ENCODE measurements at places on chromosomes 2 and 18. TPM values are rescaled to one million over a fixed set of nuclear protein-coding genes. Genes with fewer than 3 reads are reported as not detected.
A peak's percentile ranks its signal among the peaks of the same experiment; 100 is the strongest.

DNA sequence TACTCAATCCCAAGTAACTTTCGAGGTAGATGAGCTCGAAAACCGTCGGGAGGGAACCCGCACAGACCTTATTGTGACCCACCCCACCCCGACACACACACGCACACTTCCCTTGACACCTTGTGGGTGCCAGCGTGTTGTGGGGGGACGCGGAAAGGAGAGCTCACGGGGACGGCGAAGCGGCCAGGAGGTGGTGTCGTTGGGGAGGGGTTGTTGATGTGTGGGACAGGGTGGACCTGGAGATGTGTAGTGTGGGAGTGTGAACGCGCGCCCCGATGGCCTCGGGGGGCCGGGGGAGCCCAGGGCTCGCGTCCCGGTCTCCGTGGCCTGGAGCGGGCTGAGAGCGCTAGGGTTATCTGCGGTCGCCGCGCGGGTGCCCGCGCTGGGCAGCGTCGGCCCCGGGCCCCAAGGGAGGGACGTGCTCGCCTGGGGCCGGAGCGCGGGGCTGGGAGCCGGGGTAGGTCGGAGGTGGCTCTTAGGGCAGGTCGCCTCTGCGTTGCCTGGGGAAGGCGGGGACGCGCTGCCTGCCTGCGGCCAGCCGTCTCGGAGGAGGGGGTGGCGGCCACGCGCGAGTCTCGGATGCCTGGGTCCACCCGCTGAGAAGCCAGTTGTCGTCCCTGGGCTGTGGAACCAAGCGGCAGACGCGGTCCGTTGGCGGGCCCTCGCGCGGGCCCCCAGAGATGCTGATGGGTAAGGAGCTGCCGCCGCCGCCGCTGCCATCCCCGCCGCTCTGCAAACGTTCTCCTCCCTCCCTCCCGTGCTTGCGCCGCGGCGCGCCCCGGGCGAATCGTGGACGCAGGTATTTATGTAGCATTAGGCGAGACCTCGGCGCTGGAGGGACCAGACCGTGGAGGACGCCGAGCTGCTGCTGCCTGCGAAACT lies 1.6 kb downstream of the KLHL29 start:
- DNase-seq = no peak

DNA sequence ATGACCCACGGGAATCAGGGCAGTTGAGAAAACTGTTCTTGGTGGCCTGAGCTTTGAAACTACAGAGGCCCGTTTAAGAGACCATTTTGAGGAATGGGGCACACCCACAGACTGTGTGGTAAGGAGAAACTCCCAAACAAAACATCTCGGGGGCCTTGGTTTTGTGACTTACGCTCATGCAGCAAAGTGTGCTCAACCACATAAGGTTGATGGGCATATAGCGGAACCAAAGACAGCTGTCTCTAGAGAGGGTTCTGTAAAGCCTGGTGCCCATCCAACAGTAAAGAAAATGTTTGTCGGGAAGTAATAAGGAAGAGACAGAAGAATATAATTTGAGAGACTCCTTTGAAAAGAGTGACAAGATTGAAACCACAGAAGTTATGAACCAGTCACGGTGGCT lies 5.4 kb downstream of the MRO start:
- no peak for DNase-seq

The IL18RAP gene
- 0.52 TPM for total RNA-seq

The NGEF gene
- 41.4 TPM for total RNA-seq

DNA sequence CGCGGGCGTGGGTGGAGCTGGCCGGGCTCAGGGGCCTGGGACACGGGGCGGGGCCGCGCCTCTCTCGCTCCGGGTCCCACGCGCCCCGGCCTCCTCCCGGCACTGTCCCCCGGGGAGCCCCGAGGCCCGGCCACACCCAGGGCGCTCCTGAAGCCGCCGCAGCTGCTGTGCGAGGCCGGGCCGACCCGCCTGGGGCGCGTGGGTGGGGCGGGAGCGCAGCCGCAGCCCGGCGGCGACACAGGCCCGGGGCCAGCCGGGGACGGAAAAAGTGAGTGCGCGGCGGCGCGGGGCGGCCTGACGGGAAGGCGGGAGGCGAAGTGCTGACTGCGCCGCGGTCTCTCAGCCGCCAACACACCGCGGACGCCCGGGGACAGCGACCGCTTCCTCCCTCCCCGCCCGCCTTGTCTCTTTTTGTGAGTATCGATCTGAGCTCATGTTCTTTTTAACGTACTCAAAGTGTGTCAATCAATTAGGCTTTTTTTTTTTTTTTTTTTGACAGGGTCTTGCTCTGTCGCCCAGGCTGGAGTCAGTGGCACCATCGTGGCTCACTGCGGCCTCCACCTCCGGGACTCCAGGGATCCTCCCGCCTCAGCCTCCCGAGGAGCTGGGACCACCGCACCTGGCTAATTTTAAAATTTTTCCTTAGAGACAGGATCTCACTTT lies 14.5 kb downstream of the PDCD1 start:
- DNase-seq = peak; percentile 84

DNA sequence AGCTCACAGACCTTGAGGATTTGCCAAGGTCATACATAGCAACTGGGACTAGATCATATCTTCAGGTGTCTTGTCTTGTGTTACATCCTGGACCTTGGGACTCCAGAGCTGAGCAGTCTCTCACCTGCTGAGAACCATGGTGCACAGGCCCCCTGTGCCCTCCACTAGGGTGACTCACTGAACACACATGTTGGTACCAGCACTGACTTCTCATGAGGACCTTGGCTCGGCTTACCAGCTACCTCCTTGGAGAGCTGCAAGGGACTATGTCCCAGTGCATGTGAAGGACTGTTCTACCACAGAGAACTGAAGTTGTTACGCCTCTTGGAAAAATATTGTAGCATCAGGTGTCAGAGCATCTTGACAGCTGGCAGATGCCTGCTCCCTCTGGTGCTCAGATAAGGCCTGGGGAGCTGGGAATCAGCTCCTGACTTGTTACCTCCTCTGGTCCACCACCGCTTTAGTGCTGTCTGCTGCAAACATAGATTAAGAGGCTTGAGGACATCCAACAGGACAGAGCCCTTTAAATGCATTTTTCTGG lies 72.1 kb downstream of the WDSUB1 start:
- no peak for DNase-seq

The CEBPZ gene
- 36.9 TPM for total RNA-seq

The CFAP65 gene
- 0.39 TPM for total RNA-seq

GRCh38 chr2:63425606-63426005 lies 162.7 kb downstream of the WDPCP start:
- no peak for DNase-seq

The SALL3 gene
- total RNA-seq = not detected

The TMEFF2 gene
- 0.50 TPM for total RNA-seq

The UGT1A4 gene
- total RNA-seq = 2.2 TPM

The TACR1 gene
- 0.34 TPM for total RNA-seq

- DNase-seq = no peak
Measured at GRCh38 chr2:95061119-95061512, 35.6 kb downstream of the MAL start.

- DNase-seq = no peak
Measured at GRCh38 chr18:34818064-34818463, 108.0 kb downstream of the DTNA start.

DNA sequence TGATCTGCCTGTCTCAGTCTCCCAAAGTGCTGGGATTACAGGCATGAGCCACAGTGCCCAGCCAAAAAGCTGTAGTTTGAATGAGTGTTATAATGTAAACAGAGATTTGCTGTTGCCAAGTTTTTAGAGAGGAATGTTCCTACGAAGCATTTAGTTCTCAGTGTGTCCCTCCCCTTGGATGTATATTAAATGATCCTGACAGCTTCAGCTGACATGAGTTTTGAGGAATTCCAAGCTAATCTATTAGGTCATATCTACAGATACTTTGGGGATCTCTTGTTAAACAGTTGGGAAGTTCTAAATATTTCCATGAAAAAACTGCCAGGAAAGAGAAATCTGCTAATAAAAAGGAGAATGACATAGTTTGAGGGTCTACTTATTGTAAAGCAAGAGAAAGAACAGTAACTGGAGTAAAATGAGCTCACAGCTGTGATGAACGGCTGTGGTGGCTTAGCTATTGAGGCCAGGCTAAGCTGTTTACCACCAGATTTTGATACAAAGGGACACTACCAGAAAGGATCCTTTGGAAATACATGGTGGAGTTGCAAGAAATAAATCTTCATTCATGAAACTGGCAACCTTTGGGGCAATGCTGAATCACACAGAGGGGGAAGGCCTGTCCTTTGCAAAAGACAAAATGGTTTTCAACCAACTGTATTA lies 2.6 kb upstream of the STON1 start:
- DNase-seq = no peak

- no peak for DNase-seq
Measured at GRCh38 chr2:223797811-223798721, 39.3 kb downstream of the AP1S3 start.

- DNase-seq = no peak
Measured at GRCh38 chr2:167398873-167399272, 510.6 kb downstream of the XIRP2 start.

DNA sequence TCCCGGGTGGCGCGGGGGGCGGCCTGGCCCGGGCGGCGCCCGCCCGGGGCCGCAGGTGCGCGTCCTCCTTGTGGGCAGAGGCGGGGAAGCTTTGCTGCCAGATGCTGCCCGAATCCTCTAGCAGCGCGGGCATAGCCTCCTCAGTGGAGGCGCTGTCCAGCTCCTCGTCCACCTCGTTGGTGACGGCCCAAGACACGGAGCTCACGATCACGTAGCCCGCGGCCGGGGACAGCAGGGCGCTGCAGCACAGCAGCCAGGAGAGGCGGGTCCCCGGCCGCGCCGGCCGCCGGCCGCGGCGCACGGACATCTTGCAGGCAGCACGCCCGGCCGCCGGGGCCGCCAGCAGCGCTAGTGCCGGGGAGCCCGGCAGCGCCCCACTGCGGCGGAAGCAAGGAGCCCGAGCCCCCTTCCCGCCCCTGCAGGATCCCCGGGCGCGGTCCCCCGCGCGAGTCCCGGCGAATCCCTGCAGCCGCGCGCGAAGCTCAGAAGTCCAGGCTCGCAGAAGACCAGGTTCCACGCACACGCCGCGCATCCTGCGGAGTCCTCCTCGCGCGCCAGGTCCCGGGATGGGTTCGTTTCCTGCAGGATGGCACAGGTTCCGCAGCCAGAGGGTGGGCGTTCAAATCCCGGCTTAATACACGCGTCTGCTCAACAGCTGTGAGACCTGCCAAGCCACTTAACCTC lies at the start of gene CREG2:
Gene CREG2 (minus strand): TSS at position 353 of the 684 bp plus-strand sequence. CDS start 46 bp downstream, at position 307.
- DNase-seq = no peak

- no peak for DNase-seq
Measured at GRCh38 chr18:49225160-49225559, 235.3 kb downstream of the DYM start.

DNA sequence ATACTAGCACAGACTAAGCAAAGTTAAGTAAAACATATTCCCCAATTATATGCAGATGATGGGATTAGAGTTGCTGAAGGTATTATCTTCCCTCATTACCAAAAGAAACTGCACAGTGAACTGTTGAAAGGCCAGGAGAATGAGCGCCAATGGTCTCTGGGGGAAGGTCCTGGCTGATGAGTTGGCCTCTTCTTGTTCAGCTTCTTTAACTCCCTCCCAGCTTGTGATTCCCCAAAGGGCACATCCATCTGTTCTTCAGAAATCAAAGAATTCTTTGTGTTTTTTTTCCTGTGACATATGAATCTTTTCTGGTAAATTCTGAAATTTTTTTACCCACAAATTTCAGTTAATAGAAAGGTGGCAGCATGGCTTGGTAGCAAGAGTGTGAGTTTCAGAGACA lies 667.6 kb downstream of the CNTNAP5 start:
- no peak for DNase-seq

DNA sequence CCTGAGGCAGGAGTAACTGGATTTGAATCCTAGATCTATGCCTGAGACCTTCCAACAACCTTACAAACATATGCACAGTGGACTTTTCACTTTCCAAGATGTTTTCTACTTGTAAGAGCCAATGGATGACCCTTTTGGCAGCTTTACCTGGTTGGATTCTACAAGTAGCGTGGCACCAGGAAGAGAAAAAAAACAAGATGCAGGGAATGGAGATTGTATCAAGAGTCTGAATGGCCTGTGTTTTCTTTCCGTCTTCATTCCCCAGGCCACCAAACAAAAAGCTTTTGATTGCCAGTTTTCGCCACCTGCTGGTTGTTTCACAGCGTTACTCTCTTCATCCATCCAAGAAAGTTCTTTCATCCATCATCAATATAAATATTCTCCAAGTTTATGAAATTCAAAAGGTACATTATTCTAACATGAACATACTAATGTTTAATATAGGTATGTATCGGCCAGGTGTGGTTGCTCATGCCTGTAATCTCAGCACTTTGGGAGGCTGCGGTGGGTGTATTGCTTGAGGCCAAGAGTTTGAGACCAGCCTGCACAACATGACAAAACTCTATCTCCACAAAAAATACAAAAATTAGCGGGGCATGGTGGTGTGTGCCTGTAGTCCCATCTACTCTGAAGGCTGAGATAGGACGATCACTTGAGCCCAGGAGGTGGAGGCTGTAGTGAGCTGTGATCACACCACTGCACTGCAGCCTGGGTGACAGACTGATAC lies 3.5 kb upstream of the BCL2 start:
- DNase-seq = peak; percentile 50

- no peak for DNase-seq
Measured at GRCh38 chr2:905091-905832, 45.4 kb upstream of the SNTG2 start.

GRCh38 chr2:105573910-105574655 lies 170.6 kb upstream of the NCK2 start:
- no peak for DNase-seq

The LOXL3 gene
- total RNA-seq = 3.4 TPM

The DYSF gene
- total RNA-seq = 5.0 TPM

Data from left colon (tissue), 2 donors.